ENCODE measurements at places on chromosomes 3 and 15.

DNA sequence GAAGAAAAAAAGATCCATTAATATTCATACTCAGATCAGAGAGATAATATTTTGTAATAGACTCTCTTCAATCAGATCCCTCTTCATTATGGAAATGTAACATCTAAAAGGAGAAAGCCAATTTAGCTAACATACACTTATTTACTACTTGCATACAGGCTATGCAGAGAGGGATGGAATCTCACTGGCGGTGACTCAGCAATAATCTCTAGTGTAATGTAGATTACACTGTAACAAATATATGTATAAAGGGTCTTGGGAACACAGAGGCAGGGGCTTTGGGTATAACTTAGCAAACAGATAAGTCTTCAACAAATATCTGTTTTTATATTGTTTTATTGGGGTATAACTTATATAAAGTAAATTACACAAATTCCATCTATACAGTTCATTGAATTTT, 69.6 kb downstream of the CGNL1 start:
- no peak for DNase-seq

DNA sequence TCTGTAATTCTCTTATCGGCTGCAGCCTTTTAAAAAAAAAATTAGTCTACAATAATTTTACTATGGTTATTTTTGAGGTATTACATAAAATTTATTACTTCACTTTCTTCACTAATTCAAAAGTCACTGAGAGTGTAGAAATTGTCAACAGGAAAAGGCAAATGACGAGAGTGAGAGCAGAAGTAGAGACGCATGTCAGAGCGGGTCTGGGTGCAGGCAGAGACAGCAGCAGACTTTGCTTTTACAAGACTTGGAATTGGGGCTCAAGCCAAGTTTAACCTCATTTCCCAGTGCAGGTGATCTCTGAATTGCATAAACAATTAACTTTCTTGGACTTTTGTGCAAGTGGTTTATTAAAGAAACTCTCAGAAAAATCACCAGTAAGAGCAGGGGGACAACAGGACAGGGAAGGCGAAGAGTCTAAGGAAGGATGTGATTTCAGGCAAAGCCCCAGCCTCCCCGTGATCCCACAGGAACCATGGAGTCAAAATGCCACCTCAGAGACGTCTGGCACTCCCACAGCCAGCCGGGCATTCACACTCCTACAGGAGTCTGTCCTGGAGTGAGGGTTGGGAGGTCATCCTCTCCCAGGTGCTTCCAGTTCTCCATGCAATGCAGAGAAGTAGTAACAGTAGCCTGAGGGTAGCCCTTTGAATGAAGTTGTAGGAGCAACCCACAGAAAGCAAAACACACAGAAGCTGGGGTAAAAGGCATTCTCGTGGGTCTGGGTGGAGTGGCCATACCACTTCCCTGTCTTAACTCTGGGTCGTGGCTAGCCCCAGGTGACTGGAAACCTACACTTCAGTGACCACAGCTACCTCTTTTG, 274.0 kb upstream of the TGFBR2 start:
- no peak for DNase-seq

DNA sequence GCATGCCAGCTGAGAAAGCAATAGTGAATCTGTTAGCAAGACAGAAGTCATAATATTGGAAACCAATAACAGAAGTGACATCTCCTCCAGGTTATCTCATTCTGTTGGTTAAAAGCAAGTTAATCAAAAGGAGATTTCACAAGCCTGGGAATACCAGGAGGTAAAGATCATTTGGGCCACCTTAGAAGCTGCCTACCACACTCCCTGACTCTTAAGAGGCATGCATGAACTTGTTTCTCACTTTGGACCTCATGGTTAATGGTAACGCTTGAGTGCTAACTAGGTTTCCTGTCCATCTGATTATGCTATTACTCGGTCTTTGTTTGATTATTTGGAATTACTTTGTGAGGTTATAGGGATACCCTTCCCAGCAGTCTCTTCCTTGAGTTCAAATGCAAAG, 650.8 kb upstream of the SGO1 start:
- no peak for DNase-seq

GRCh38 chr15:67253101-67253500, 1.4 kb downstream of the AAGAB start:
- no peak for DNase-seq

DNA sequence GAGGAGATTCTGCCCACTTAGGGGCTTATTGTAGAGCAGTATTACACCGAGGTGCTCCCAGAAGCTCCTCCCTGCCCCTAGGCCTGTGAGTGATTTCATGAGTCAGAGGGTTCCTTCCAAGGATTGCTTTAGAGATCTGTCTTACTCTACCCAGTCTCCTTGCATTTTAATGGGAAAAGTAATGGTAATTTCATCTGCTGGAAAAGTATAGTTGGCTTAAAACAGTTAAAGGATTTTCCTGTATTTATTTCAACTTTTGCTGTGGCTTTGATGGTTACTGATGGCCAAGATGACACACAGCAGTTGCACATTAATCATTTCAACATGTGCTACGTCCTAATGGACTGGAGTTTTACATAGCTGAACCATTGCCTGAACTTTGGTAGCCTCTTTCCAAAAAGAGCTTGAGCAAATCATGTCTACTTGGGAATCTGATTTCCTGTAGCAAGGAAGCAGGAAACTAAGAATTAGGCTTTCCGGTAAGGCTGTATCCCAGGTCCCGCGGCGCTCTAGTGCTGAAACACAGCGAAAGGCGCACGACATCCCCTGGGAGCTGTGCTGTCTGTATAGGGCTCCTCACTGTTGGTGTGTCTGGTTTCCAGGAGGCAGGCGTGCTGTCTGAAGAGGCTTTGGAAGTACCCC, 9.2 kb upstream of the PGPEP1L start:
- peak; percentile 66 for DNase-seq

DNA sequence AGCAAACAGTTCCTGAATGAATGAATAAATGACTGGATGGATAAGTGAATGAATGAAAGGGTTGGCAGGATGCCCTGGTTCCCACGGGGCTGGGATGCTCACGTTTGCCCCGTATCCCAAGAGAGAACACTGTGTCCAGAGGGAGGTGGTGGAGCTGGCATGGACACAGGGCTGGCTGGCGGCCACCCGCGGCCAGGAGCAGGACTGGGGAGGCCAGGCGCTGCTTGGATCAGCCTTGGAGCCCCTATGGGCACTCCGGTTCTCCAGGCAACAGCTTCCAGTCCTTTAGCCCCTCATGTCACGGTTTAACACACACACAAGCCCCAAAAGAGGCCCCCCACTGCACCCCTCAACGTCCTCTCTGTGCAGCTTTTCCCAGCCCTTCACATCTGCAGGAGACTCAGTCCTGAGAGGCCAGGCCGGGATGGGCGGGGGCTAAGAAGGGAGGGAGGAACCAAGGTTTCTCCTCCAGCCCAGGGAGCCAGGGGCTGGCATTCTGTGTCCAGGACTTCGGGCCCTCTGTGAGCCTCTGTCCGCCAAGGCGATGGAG, 86.0 kb upstream of the ALDH1L1 start:
- peak; percentile 34 for DNase-seq

DNA sequence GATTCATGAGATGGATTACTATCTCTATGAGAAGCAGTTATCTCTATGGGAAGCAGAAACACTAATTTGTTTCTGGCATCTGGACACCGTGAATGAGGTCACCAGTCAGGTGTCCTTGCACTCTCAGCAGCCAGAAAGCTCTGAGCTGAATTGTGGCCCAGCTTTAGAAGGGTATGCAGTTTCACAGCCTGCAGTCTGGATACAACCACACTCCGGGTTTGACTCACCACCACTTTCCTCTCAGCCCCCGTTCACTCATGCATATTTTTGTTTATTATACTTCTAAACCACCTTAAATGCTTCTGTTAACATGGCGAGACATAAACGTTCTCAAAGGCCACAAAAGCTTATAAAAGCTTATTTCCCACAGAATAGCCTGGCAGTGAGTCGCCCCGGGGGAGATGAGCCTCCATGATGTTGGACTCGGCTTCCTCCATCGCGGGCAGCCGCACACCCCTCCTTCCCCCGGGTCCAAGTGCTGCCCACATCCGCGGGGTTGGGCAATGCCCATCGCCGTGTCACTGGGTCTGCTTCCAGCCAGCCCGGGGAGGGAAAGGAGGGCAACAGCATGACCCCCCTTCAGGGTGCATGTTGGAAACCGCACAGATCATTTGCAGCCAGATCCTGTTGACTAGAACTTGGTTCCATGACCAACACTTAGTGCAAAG, 16.8 kb upstream of the SLC41A3 start:
- DNase-seq: peak; percentile 61

- DNase-seq: no peak
Measured at GRCh38 chr3:24394754-24395153, 99.9 kb downstream of the THRB start.

GRCh38 chr15:64596701-64597476, 136.5 kb downstream of the ZNF609 start:
- DNase-seq: peak; percentile 39

- no peak for DNase-seq
Measured at GRCh38 chr3:122188737-122189136, 5.3 kb downstream of the CASR start.

GRCh38 chr15:92392462-92392861, 1.2 kb upstream of the ST8SIA2 start:
- no peak for DNase-seq

DNA sequence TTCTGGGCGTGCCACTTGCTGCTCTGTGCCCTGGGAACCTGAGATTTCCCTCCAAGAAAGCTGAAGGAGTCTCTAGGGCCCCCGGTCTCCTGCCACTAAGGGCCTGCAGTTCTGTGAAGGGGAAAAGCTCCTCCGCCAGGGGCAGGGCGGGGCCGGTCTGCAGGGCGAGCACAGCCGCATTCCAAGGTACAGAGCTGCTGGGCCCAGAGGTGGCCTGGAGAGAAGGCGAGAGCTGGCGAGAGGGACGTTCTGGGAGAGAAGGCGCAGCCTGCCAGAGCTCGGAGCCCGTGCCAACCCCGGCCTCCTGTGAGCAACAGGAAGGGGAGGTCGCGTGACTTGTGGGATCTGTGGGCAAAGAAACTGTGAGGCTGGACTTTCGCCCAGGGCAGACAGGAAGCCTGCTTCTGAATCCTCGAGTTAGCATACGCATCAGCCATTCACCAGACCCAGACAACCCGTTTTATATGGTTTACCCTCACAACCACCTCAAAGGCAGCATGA, 500.4 kb downstream of the SHQ1 start:
- peak; percentile 47 for DNase-seq

DNA sequence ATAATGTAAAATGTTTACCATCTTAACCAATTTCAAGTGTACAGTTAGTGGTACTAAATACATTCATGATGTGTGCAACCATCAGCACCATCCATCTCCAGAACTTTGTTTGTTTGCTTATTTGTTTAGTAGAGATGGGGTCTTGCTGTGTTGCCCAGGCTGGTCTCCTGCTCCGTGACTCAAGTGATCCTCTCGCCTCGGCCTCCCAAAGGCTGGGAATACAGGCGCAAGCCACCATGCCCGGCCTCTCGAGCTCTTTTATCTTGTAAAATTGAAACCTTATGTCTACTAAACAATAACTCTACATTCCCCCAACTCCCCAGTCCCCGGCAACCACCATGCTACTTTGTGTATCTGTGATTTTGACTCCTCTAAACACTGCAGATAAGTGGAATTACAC, 31.9 kb downstream of the FBXO45 start:
- no peak for DNase-seq

GRCh38 chr3:36373084-36373483, 7.2 kb upstream of the STAC start:
- DNase-seq: peak; percentile 40

DNA sequence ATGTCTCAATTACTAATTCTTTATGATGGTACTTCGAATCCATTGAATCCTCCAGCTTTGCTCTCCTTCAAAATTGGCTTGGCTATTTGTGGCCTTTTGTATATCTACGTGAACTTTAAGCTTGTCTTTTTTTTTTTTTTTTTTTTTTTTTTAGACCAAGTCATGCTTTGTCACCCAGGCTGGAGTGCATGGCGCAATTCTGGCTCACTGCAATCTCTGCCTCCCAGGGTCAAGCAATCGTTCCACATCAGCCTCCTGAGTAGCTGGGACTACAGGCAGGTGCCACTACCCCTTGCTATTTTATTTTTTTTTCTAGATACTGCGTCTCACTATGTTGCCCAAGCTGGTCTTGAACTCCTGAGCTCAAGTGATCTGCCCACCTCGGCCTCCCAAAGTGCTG, 7.7 kb upstream of the DIPK2A start:
- no peak for DNase-seq

GRCh38 chr15:38814891-38815290, 250.3 kb upstream of the RASGRP1 start:
- no peak for DNase-seq

- peak; percentile 53 for DNase-seq
Measured at GRCh38 chr3:66797889-66798560, 200.1 kb upstream of the KBTBD8 start.

DNA sequence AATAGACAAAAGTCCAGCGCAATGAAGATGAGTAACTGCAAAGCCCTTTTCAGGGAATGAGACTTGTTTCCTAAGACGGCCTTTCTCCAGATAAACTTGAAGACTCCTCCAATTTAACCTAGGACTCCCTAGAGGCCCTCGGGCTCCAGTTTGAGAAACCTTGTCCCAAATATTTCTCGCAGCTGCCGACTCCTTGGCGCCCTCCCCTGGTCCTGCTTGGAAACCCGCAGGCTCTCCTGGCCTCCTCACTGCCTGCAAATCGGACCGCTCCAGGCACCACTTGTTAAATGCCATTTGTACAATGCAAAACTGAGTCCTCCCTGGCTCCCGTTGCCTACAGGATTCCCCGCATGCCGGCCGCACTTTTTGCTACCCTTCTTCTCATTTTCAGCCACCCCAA, 36.8 kb downstream of the MUC4 start:
- peak; percentile 52 for DNase-seq

- DNase-seq: peak; percentile 53
Measured at GRCh38 chr15:77009646-77010311, 14.9 kb downstream of the PSTPIP1 start.

GRCh38 chr3:170553788-170554757, 31.8 kb downstream of the SLC7A14 start:
- no peak for DNase-seq

DNA sequence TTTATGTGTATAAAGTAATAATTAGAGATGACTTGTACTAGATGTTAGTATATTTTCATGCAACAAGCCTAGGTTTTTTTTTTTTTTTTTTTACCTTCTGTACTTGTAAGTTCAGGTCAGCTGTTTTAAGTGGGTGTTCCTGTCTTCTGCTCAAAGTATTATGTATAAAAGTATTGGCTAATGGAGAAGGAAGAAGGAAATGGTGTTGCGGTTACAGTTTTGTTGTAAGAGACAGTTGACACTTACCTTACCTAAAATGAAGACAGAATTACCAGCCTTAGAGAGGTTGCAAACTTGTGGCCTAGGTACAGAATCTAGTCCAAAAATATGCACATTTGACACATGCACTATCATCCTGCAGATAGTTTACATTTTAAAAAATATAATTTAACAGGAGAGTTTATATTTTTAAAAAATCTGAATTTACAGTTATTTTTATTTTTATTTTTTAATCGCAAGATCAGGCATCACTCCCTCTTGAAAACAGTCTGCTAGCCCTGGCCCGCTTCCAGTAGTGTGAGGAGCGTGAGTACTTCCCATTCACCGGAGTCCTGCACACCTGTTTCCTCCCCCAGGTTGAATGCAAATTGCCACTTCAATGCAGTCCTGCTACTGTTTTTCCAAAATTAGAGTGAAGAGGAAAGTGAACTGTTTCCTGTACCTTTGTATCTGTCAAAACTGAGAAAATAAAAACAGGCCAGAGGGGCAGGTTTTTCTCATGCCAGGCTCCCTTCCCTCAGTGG, 224.3 kb upstream of the SOX2 start:
- DNase-seq: no peak
